ENCODE measurements at places on chromosomes 5 and 9. TPM values are rescaled to one million over a fixed set of nuclear protein-coding genes. Genes with fewer than 3 reads are reported as not detected.

GRCh38 chr5:40831346-40832210 lies 3.4 kb downstream of the RPL37 start:
- no peak for DNase-seq

DNA sequence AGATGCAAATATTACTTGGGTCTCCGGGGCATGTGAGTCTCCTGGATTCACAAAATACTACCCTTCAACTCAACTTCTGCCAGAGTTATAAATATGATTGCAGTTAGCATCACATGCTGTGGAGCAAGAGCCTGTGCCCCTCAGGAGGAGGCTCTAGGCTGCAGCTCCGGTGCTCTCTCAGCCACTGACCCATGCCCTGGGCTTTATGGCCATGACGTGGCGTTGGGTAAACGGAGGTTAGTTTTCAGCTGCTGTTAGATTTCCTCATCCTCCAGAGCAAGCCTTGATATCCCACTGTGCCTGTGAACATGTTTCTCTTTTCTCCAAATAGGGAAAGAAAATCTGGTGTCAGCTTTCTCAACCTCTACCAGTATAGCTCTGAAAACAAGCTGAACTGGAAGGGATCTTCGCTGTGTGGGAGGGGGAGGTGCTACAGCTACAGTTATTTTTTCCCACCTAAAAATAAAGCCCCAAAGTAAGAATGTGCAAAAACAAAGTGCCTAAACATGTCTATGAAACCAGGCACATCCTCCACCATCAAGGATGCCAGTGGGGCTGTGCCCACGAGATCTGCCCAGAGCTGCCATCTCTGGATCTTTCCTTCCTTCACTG lies 124.4 kb upstream of the GPR151 start:
- no peak for DNase-seq

- DNase-seq: no peak
Observed at GRCh38 chr9:101005246-101005645, 23.3 kb upstream of the PLPPR1 start.

GRCh38 chr5:126044111-126044668 lies 379.0 kb upstream of the GRAMD2B start:
- DNase-seq: no peak

DNA sequence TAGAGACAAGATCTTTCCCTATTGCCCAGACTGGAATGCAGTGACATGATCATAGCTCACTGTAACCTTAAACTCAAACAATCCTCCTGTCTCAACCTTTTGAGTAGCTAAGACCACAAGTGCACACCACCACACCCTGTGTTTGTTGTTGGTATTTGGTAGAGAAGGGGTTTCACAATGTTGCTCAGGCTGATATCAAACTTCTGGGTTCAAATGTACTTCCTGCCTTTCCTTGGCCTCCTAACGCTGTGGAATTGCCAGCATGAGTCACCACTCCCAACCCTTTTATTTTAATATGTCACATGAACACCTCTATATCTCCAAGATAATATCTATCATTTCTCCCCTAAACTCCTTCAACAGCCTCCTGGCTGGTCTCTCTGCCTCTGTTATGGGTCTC lies 719.0 kb downstream of the PTPRD start:
- DNase-seq: peak; percentile 27

DNA sequence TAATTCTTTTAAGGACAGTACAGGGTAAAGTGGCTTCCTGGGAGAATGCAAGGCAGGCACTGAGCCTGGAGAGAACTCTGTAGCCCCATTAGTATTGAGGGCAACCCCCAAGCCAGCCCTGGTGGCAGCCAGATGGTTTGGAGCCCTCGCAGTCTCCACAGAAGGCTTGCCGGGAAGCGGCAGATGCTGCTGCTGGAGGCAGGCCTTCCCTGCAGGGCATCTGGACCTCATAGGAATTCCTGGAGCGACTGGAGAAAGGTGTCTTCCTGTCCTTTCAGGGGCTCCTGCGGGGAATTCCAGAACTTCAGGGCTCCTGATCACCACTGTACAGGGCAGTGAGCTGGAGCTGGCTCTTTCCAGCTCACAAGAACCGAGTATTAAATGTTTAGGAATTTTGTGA lies 167.5 kb downstream of the INSYN2B start:
- no peak for DNase-seq

DNA sequence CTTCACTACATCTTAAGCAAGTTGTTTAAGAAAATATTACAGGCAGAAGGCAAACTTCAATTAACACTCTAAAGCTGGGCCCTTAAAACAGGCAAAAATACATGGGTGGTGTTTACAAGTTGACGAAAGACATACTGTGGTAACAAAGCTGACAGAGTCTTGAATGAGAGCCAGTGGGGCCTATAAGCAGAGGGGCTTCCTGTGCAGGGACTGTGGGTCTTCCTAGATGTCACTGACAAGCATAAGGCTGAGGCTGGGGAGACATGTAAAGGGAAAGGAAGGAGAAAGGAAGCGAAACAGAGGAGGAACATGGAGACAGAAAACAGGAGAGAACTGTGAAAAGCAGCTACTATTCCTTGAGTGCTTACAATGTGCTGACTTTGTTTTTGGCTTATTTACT lies 308.0 kb upstream of the RPS23 start:
- no peak for DNase-seq

DNA sequence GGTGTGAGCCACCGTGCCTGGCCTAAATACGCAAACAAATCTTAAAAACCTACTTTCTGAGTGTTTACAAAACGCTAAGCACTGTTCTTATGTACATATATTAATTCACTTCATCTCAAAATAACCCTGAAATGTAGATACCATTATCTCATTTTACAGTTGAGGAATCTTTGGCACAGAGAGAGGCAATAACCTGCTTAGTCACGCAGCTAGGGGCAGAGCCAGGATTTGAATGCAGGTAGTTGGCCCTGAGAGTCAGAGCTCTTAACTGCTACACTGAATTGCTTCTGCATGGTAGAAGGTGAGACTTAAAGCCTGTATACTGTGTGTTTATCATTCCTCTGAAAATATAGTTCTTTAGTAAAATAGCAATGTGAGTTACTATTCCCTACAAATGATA lies 21.9 kb downstream of the ARHGEF37 start:
- DNase-seq: no peak

DNA sequence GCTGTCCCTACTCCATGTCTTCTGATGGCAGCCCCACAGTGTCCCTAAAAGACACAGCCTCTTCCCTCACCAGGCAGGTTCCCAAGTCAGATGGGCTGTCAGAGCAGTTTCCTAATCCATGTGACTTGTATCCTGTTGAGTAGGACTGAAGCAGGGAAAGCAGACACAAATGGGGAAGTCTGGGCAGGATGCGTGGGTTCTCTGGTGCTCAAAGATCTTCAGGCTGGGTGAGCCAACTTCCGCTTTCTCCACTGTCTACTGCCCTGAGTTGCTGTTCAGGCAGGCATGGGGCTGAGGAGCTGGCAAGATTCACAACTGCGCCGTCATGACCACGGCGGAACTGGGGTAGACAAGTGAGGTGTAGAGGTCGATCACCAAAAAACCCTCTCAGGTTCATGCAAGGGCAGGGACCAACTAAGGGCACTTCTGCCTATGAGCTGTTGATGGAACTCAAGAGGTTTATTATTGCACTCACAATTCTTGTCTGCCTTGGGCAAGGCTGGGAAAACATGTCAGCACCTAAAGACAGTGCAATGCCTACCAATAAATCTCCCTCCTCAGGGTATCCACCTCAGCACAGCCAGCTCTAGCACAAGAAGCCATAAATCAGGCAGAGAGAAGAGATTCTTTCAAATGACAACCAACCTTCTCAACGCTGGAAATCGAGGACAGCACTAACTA lies 83.4 kb downstream of the RAPGEF1 start:
- DNase-seq: no peak

ARSB gene
- total RNA-seq: 16.7 TPM

SNAPC3 gene
- total RNA-seq: 25.2 TPM

TEX48 gene
- not detected for total RNA-seq
